ENCODE measurements at places on chromosomes 5 and 9.

- DNase-seq, result no peak
These were observed 45.0 kb upstream of the PRSS3 start for GRCh38 chr9:33750307-33750838.

GRCh38 chr5:92942762-92943161 is 638.3 kb downstream of the NR2F1-AS1 start:
- no peak for DNase-seq

DNA sequence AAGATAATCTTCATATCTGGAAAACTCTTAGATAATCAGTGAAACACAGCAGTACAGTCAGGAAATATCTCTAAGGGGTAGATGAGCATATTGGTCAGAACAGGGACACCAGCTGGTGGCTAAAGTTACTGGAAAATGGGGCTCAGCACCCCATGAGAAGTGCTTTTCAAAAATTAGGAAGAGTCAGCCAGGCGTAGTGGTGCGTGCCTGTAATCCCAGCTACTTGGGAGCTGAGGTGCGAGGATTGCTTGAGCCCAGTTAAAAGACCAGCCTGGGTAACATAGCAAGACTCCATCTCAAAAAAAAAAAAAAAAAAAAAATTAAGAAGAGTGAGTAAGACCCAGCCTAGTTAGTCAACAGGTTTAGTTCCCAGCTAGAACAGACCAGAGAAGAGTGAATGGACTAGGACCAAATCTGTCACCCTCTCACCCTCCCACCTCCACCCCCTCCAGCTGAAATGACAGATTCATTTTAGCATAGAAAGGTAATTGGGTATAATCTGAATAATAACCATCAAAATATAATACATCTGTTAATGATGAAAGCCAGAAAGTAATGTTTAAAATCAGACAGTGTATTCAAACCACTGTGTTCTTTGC is 120.9 kb downstream of the CDC42SE2 start:
- no peak for DNase-seq

DNA sequence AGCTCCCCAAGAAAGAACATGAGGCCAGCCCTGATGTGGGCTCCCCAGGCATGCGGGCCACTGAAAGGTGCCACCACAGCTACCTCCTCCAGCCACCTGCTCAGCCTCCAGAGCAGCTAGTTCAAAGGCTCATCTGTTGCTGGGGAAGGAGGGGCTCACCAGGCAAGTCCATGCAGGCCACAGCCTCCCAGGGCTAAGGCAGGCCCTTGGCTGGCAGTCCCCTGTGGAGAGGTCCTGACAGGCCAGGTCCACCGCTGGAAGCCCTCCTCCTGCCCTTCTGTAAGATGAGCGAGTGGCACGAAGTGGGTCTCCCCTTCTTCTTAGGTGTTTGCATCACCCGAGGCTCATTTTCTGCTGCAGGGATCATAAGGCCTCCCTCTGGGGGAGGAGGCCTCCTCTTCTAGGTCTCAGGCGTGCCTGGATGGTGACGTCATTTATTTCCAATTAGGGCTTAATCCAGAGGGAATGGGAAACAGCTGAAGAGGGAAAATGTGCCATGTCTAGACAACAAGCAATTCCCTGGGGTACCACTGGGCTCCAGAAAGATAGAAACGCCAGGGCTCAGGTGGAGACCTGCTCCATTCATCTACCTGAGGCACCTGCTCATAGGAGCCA is 91.6 kb downstream of the CFAP90 start:
- DNase-seq, result peak; percentile 4

DNA sequence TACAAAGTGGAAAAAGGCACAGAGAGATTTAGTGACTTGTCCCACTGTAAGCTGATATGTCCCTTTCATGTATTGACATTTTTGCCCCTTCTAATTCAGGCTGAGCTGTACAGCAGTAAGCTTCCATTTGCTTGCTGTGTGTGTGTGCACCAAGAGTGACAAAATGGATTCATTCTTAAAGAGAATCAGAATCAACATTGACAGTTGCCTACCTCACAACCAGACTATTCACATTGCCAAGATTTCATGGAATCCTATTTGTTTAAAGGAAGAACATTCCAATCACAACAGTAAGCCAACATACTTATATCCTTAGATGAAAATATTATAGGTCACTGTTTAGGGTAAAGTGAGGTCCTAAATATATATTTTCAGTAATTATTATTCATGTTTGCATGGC is 102.6 kb downstream of the TMEM232 start:
- DNase-seq, result peak; percentile 18

GRCh38 chr9:18398038-18398437 is 75.9 kb upstream of the ADAMTSL1 start:
- DNase-seq, result no peak

GRCh38 chr9:5453004-5453403 is 2.7 kb downstream of the CD274 start:
- DNase-seq, result no peak

DNA sequence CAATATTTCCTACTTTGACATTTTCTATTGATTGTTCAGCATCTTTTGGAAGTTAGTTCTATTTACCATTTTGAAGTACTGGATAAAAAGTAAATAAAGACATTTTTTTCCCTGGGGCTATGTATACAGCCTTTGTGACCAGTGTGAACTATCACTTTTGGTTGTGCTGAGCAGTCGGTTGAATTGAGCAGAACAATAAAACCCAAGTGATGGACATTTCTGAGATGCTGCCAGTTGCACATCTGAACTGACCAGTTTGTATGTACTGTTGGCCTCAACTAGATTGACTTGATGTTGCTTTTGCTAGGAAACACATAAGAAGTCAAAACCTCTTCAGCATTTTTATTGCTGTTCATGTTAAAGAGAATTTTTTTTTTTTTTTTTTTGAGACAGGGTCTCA is 260.2 kb upstream of the EFNA5 start:
- no peak for DNase-seq

DNA sequence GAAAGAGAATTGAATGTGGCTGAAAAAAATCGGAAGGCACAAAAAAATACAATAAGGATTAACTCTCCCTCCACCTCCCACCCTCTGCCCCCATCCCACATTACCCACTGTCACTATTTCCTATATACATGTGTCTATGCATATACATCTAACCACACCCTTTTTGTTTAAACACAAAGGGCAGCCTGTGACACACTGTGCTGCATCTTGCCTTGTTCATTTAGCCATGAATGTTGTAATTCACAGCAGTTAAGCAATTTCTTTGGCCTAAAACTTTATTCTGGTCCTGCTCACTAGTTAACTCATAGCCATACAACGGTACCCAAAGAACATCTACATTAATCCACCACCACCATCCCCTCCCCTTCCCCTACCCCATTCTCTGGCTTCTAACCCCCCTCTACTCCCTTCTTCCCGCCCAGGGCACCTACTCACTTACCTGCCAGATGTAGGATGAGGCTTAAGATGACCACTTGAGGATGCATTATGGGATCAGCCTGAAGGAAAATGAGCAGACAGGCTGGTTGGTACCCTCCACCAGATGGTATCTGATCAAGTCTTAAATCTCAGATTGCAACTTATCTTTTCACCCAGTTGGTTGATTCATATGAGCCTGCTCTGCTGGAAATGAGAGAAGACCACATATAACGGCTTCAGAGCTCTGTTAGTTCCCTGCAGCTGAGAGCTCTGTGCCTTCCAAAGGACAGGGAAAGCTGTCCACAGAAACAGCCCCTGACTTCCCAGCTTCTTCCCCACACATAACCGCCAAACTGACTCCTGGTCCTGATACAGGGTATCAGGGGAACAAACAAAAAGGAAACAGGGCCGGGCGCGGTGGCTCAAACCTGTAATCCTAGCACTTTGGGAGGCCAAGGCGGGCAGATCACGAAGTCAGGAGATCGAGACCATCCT is 1.2 kb downstream of the HAVCR1 start:
- no peak for DNase-seq

GRCh38 chr9:136244122-136244968 is 1.3 kb downstream of the QSOX2 start:
- DNase-seq, result peak; percentile 17

GRCh38 chr9:2486988-2487387 is 134.6 kb upstream of the VLDLR start:
- DNase-seq, result no peak

GRCh38 chr5:40227931-40228330 is 451.8 kb upstream of the PTGER4 start:
- DNase-seq, result peak; percentile 46

GRCh38 chr9:126084696-126085095 is 241.9 kb upstream of the MVB12B start:
- DNase-seq, result no peak

- DNase-seq, result no peak
These were observed 613.7 kb upstream of the CDH18 start for GRCh38 chr5:20601678-20602100.

DNA sequence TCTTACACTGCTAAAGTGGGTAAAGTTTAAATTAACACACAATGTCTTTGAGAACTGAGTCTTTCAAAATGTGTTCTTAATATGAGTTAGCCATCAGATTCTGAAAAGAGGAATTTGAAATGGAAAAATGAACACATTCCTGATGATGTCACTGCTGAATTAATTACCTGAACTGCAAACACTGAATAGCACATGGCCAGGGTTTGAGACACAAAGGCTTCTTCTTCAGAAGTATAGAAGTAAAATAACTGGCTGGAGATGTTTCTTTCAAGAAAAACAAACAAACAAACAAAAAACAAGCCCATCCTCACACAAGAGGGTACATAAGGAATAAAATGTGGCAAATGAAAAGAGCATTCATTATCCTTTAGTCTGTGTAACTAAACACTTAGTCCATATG is 7.1 kb downstream of the GLIS3 start:
- no peak for DNase-seq
